ENCODE measurements at places on chromosomes 7 and 10.

GRCh38 chr10:63241841-63242281 is 108.7 kb downstream of the NRBF2 start:
- DNase-seq: no peak

- no peak for DNase-seq
These were observed 5.9 kb downstream of the MGMT start for GRCh38 chr10:129472696-129473555.

GRCh38 chr7:124532166-124532565 is 233.4 kb downstream of the GPR37 start:
- no peak for DNase-seq

DNA sequence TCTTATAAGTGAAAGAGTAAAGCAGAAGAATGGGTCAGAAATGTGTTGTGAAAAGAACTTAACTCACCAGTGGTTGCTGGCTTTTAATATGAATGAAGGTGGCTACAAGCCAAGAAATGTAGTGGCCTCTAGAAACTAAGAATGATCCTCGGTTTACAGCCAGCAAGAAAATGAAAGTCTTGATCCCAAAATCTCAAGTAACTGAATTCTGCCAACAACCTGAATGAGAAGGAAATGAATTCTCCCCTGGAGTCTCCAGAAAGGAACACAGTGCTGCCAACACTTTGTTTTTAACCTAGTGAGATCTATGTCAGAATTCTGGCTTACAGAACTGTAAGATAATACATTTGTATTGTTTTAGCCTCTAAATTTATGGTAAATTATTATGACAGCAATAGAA is 193.0 kb downstream of the FZD1 start:
- no peak for DNase-seq

DNA sequence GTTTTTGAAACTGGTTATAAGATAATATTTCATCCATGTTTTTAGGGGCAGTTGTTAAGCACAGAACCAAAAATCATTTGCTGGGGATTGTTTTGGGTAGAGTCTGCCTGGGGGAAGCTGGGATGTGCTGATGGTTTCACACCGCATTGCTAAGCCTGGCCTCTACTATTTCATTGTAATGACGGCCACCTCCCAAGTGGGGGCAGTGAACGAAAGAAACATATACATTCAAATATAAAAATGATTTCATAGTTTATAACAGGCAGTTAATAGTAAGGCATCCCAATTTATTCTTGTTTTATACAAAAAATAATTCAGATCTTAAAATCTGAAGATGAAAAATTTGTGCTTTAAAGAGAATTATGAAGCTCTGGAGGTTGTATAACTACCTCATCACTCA is 750.8 kb downstream of the REEP3 start:
- DNase-seq: no peak

DNA sequence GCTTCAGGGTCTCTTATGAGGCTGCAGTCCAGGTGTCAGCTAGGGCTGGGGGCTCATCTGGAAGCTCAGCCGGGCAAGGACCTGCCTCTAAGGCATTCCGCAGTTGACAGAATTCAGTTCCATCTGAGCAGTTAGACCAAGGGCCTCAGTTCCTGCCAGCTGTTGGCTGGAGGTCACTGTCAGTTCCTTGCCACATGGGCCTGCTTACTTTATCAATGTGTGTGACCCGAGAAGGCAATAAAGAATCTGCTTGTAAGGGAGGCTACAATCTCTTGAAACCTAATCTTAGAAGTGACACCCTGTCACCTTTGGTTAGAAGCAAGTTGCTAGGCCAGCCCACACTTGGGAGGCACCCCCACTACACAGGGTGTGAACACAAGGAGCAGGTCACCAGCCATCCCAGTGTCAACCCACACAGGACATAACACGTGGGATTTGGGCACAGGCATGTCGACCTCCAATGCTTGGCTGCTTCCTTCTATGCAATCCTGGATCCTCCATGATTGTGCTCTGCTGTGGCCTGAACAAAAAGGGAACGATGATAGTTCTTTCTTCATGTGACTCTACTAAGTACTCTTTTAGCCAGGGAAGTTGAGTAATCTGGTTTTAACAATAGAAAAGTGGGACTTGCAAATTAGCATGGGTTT is 41.8 kb downstream of the MTURN start:
- no peak for DNase-seq
